ENCODE measurements at places on chromosomes 3 and 15.
A peak's percentile ranks its signal among the peaks of the same experiment; 100 is the strongest.

DNA sequence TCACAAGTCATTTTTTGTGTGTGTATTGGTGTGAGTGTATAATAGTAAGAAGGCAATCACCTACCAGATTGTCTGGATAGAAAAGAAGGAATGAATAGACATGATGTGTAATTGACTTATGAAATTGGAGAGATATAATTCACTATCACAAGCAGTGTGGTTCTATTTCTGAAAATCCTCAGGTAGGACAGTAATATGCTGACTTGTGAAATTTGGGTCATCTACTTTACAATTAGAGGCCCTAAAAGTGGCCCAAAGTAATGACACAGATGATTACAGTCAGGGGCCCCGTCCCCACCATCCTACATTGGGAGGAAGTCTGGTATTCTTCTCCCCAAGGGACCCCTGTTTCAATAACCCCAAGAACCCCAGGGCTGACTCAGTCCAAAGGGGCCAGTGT is 73.6 kb upstream of the SELENOK start:
- DNase-seq, result no peak

GRCh38 chr3:177529071-177529550 is 331.8 kb upstream of the TBL1XR1 start:
- DNase-seq, result no peak

- DNase-seq, result peak; percentile 97
Measured at GRCh38 chr3:156787926-156788663, 38.1 kb upstream of the LEKR1 start.

- DNase-seq, result no peak
Measured at GRCh38 chr15:41631880-41632470, 28.2 kb upstream of the MGA start.

DNA sequence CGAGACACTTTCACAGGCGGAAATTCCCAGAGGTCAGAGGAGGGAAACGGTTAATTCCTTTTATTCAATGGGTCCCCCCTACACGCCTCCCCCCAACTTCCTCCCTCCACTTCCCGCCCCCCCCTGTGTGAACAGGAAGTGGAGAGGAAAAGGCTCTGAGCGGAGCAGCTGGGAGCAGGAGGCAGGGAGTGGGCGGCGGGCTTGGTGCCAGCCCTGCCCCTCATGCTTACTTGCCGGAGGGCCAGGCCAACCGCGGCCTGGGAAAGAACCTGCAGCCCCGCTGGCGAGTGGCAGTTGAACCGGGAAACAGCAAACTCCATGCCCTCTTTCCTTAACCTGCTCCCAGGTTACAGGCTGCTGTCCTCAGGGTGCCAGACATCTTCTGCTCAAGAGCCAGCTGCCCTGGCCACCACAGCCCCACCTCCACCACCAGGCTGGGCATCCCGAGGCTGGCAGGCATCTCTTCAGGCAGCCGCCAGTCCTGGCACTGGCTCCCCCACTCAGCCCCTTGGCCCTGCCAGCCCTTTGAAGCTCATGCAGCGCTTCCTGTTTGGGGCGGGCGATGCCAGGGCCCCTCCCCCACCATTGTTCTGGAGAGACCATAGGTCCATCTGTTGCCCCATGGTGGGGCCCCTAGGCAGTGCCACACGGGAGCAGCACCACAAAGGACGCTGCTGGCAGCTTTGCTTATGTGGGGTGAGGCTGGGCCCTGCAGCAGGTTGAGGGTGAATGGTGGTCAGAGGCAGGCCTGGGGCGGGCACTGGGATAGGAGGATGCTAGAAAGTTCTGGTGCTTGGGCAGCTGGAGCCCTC is 12.9 kb downstream of the VPS18 start:
- peak; percentile 41 for DNase-seq

GRCh38 chr3:23649448-23649847 is 156.3 kb upstream of the UBE2E1 start:
- no peak for DNase-seq

DNA sequence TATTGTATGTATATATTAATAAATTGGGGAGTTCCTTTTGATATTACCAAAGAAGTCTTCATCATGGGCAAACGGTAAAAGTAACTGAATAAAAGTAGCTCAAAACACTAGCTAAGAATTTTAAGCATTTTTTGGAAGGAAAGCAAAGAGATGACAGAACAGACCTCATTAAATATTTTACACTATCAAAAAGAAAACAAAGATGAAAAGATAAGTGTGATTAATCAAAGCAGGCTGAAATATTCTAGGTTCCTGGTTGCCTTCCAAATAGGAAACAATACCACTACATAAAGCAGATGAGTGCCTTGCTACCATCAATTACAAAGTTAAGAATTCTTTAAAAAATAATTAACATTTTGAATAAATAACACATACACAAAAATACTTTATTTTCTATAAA is 3.6 kb downstream of the NKIRAS1 start:
- DNase-seq, result no peak

- no peak for DNase-seq
Measured at GRCh38 chr15:74167891-74168331, 5.6 kb upstream of the ISLR start.

- no peak for DNase-seq
Measured at GRCh38 chr15:62264196-62264595, 99.1 kb upstream of the C2CD4B start.

- DNase-seq, result no peak
Measured at GRCh38 chr15:40325700-40326099, 2.2 kb downstream of the INAFM2 start.

- DNase-seq, result peak; percentile 49
Measured at GRCh38 chr3:107928084-107928445, 162.8 kb downstream of the CD47 start.

- DNase-seq, result no peak
Measured at GRCh38 chr3:128319741-128320141, 146.9 kb downstream of the DNAJB8 start.

Data from IMR-90 (cell line).